Mesothelial cell of epicardium (in vitro differentiated cells): ENCODE measurements at places on chromosomes 12 and 14.

DNA sequence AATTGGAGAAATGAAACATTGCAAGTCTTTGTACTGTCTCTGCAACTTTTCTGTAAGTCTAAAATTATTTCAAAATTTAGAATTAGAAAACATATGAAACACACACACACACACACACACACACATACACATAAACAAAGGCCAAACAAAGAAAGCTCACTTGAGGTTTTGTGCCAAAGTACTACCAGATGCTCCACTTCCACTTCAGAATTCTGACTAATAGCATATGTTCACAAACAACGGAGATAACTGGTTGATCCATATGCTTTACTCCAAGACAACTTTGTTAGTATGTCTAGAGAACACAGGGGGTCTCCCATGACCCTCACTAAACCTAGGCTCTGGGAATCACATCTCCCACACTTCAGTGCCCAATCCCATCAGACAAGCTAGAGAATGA, 133.8 kb upstream of the CLEC14A start:
- no peaks in the 10 kb centered on the region for H3K4me1 ChIP-seq
- H3K36me3 ChIP-seq, result no peaks in the 10 kb centered on the region
- no peak overlapping the region for H3K27ac ChIP-seq
- peaks cover 2% of the 10 kb centered on the region for H3K27me3 ChIP-seq
- H3K4me3 ChIP-seq, result no peak overlapping the region

GRCh38 chr12:127771546-127771945, 495.4 kb upstream of the TMEM132C start:
- peaks cover 31% of the 10 kb centered on the region for H3K27me3 ChIP-seq
- DNase-seq, result no peak
- H3K4me3 ChIP-seq, result no peak overlapping the region

DNA sequence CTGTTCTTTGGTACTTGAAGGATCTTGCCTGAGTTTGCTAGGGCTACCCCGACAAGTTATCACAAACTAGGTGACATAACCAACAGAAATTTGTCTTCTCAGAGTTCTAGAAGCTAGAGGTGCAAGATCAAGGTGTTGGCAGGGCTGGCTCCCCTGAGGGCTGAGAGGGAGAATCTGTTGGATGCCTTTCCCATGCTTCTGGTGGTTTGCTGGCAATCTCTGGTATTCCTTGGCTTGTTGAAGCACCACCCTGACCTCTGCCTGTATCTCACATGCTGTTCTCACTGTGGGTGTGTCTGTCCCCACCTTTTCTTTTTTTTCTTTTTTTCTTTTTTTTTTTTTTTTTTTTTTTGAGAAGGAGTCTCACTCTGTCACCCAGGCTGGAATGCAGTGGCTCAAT, 81.2 kb downstream of the VCPKMT start:
- no peaks in the 10 kb centered on the region for H3K36me3 ChIP-seq
- H3K27me3 ChIP-seq, result no peaks in the 10 kb centered on the region
- no peak overlapping the region for H3K4me3 ChIP-seq
- H3K27ac ChIP-seq, result no peak overlapping the region
- H3K4me1 ChIP-seq, result peaks cover 7% of the 10 kb centered on the region

DNA sequence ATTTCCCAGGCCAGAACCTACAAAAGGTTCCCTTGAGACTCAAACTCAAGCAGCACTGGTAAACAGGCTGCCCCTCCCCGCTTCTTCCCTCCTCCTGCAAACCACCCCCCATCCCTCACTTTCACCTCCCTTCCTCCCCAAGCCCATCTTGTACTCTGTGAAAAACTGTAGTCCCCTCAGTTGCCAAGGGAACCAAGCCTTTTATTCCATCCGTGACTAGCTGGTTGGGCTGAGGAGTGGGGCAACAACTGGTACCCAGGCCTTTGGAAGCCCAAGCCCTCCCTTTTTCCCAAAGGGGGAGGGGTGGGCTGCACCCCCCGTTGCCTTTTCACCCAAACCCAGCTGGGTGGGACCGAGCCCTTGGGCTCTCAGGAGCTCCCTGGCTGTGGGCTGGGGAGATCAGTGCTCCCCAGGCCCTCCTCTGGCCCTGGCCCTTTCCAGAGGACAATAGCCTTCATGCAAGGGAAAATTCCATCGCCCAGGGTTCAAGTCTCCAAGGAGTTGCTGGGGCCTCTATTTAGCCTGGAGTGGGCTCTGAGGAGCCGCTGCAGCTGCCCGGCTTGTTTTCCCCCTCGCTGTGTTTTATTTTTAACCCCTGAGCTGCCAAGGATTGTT, 61.9 kb downstream of the ZFP36L1 start:
- no peaks in the 10 kb centered on the region for H3K36me3 ChIP-seq
- no peak overlapping the region for H3K4me3 ChIP-seq
- H3K4me1 ChIP-seq, result peaks cover 52% of the 10 kb centered on the region
- no peak for DNase-seq

DNA sequence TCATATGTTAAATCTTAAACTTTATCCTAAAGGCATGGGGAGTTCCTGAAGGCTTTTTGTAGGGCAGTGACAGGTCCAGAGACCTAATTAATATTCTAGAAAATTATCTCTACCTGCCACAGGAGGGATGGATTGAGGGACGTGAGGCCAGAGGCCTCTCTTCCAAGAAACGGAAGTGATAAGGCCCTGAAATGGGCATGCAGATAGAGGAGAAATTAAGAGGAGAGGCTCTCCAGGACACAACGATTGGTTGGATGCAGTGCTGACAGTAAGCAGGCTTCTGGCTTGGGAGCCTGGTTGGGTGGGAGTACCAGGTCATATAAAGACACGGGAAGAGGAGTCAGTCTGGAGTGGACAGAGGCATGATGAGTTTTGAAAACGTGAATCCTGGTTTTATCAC, 3.1 kb upstream of the BORCS5 start:
- no peak overlapping the region for H3K4me3 ChIP-seq
- DNase-seq, result no peak
- H3K27ac ChIP-seq, result no peak overlapping the region
- H3K27me3 ChIP-seq, result no peaks in the 10 kb centered on the region

DNA sequence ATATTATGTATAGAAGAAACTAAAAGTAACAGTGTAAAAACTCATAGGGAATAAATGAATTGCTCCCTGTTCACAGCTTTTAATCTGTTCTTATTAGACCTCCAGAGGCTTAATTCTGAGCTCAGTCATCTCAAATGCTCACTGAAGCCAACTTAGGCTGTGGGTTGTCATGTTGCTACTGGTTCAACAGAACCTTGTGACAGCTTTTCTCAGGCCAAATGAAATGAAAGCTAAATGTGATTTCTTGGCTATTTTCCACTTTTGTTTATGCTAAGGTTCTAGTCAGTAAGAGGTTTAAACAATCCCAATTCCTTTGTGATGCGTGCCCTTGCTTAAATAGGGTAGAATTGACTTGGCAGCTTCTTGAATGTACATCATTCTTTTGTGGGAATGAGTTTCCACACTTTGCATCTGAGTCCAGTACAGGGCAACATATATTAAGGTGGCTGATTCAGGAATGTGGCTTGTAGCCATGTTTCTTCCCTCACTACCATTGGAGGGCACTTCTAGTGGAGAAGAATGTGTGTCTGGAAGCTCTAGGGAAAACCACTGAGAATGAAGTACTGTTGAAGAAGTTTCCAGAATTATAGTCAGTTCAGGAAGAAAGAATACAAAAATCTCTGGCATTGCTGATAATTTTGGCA, 156.4 kb downstream of the NEDD1 start:
- no peak overlapping the region for H3K27ac ChIP-seq
- DNase-seq, result no peak
- peaks cover 34% of the 10 kb centered on the region for H3K4me1 ChIP-seq
- peaks cover 7% of the 10 kb centered on the region for H3K27me3 ChIP-seq

GRCh38 chr14:91153360-91153759, 39.5 kb downstream of the DGLUCY start:
- H3K4me3 ChIP-seq, result no peak overlapping the region
- DNase-seq, result no peak
- peaks cover 10% of the 10 kb centered on the region for H3K36me3 ChIP-seq
- no peak overlapping the region for H3K27ac ChIP-seq

DNA sequence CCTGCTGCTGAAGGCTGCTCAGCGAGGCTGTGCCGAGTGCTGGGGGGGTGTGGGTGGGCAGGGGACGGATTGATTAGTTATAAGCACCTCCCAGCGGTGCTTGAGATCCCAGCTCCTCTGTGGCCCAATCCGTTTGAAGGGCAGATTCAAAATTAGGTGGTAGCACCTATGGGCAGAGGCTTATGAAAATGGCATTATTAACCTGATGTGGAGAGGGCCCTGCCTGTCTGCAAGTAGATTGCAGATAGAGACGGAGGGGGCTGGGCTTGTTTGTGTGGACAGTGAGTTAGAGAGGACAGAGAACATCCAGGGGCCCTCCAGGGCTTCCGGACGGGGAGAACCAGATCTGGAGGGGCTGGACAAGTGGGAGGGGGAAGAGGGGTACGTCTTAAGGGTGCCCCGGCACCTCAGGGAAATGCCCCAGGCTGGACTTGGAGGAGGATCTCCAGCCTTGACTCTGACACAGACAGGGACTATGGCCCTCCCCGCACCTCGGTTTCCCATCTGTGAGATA, at the start of gene RTL1:
Gene RTL1, minus strand, starts transcription at position 51 of the 514 bp plus-strand sequence. CDS start 18,934 bp downstream, outside the sequence.
- DNase-seq, result no peak
- peaks cover 54% of the 10 kb centered on the region for H3K4me1 ChIP-seq
- H3K27me3 ChIP-seq, result peaks cover 86% of the 10 kb centered on the region
- H3K36me3 ChIP-seq, result no peaks in the 10 kb centered on the region
- H3K27ac ChIP-seq, result peak within 1 kb of the TSS; percentile 82
- peak within 1 kb of the TSS; percentile 70 for H3K4me3 ChIP-seq

GRCh38 chr12:33226671-33227070, 212.9 kb downstream of the SYT10 start:
- H3K36me3 ChIP-seq, result peaks cover 3% of the 10 kb centered on the region
- no peak overlapping the region for H3K27ac ChIP-seq
- H3K27me3 ChIP-seq, result no peaks in the 10 kb centered on the region

DNA sequence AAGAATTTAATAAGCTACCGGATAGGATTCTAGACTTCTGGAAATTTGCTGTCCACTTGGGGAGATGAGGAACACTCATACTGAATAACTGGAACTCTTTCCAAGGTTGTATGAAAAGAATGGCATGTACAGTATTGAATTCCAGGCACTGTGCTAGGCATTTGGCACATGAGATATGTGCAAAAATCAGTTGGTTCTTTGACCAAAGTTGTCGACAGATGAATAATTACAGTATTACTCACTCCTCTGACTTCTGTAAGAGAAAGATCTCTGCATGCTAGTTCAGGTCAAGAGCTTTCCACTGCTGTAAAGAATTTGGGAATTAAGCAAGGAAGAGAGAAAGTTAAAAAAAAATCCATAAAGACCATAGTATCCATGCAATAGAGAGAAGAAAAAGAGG, 764.7 kb downstream of the BCL11B start:
- H3K4me3 ChIP-seq, result no peak overlapping the region
- H3K4me1 ChIP-seq, result no peaks in the 10 kb centered on the region
- H3K27ac ChIP-seq, result no peak overlapping the region
- DNase-seq, result no peak
- H3K27me3 ChIP-seq, result peaks cover 25% of the 10 kb centered on the region
- H3K36me3 ChIP-seq, result no peaks in the 10 kb centered on the region
